ENCODE measurements at places on chromosomes 7 and 10.

DNA sequence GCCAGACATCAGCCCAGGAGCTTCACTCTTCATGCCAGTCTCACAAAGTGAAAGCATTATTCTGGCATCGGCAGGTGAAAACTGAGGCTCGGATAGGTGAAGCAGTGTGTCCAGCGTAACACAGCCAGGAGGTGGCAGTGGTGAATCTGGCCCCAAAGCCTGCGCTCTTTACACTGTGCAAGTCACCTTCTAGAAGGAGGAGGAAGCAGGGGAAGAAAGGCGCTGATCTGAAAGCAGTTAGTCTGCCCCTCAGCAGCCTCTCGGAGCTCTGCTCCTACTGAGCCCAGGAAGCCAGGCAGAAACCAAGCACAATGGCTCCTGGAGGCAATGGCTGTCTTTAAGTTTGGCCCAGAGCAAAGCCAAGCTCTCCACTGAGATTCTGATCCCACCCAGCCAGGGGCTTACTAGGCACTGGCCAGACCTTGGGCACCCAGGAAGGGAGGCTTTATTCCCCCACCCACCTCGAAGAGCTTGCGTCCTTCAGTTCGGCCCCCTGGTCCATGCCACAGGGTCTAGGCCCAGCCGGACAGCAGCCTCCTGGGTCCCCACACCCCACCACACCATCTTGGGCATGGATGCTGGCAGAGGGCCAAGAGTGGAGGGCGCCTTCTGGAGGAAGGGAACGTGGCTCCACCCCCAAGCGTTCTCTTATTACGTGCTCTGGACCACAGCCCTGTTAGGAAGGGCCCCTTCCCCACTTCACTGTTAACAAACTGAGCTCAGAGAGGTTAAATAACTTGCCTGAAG lies 104.5 kb downstream of the GRID1 start:
- DNase-seq: no peak

GRCh38 chr7:32142649-32143048 lies 72.4 kb upstream of the PDE1C start:
- DNase-seq: no peak

DNA sequence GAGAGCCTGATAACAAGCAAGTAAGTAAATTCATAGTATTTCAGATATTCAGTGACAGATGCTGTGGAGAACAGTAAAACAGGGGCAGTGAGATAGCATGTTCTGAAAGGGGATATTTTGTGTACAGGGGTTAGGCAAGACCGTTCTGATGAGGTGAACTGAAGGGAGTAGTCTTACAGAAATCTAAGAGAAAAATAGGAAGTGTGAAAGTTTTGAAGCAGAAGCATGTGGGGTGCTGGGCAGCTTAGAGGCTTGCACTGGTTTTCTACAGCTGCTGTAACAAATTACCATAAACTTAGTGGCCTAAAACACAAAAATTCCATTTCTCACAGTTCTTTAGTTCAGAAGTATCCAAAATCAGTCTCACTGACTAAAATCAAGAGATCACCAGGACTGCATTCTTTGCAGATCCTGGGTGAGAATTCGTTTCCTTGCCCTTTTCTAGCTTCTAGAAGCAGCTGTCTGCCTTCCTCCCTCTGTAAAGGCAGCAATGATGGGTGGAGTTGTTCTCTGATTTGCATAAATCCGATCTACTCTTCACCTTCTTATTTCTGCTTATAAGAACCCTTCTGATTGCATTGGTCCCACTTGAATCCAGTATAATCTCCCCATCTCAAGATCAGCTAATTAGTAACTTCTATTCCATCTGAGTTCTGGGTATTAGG lies 7.5 kb upstream of the KLF14 start:
- no peak for DNase-seq

GRCh38 chr7:99005776-99006175 lies 127.4 kb downstream of the TRRAP start:
- no peak for DNase-seq

GRCh38 chr10:33252794-33253203 lies 81.7 kb downstream of the NRP1 start:
- no peak for DNase-seq

- DNase-seq: no peak
Observed at GRCh38 chr7:117014673-117015133, 61.4 kb downstream of the ST7 start.

DNA sequence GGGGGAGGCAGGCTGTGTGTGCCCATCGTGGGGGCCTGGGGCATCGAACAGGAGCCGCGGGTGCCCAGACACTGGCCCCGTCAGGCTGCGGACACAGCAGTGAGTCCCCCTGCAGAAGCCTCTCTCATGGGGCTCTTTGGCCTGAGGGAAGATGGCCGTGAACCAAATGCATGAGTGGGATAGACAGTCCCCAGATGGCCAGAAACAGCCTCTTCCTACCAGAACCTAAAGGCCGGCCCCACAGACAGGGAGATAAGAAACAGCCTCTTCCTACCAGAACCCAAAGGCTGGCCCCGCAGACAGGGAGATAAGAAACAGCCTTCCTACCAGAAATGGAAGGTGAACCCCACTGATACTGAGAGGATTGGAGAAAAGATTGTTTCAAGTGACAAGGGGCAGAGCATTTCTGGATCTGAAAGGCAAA lies 16.6 kb downstream of the IDI2 start:
- no peak for DNase-seq

DNA sequence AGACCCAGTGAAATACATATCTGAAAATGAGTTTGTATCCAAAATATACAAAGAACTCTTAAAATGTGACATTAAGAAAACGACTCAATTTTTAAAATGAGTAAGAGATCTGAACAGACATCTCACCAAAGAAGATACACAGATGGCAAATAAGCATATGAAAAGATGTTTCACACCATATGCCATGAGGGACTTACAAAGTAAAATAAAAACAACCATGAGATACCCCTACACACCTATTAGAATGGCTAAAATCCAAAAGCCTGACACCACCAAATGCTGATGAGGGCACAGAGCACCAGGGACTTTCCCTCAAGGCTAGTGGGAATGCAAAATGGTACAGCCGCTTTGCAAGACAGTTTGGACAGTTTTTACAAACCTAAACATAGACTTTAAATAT lies 27.9 kb downstream of the GFRA1 start:
- no peak for DNase-seq

DNA sequence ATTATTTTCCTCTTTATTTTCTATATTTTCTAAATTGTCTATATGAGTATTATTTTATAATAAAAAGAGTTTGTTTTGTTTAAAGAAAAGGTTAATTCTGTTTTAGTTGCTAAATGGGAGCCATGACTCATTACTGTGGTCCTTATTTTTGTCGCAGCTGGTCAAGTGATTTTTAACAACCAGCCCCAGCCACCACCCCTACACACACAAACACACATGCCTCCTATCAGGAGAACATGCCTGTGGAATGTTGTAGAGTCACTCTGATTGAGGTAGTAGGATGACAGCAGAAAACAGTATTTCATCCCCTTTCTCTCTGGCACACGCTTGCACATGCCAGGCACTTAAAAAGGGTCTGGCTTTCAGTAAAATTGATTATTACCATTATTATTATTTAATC lies 68.6 kb upstream of the GDF10 start:
- no peak for DNase-seq

DNA sequence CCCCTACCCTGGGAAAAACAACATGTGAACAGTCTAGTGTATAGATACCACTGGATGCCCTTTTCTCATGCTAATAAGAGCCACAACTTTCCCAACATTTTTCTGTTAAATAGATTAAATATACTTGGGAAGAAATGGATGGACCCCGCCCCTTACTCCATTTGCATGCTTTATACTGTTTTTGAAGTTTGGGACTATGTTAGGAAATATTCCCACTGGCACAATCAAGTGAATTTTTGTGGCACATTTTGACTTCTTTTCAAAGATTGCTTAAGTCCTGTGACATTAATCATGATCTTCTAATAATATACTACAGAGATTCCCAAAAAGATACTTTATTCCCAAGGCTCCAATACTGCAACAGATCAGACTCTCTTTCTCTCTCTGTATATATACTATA lies 216.6 kb downstream of the TWIST1 start:
- DNase-seq: no peak

- DNase-seq: no peak
Observed at GRCh38 chr7:131745390-131746248, 189.2 kb upstream of the PODXL start.

DNA sequence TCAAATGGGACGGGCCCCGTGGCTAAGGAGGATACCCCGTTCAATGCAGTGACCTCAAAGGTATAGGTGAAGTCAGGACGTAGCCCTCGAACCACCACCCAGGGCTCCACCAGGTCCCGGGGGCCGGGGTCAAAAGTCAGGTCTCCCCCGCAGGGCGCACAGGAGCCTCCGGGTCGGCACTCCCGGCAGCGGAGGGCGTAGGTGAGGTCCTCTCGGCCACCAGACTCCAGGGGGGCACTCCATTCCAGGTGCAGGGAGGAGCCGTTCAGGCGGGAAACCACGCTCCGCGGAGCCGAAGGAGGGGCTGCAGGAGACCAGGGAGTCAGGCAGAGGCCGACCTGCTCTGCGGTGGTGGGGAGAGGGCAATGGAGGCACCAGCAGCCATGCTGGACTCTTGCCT lies 7.7 kb downstream of the EPHB4 start:
- no peak for DNase-seq

DNA sequence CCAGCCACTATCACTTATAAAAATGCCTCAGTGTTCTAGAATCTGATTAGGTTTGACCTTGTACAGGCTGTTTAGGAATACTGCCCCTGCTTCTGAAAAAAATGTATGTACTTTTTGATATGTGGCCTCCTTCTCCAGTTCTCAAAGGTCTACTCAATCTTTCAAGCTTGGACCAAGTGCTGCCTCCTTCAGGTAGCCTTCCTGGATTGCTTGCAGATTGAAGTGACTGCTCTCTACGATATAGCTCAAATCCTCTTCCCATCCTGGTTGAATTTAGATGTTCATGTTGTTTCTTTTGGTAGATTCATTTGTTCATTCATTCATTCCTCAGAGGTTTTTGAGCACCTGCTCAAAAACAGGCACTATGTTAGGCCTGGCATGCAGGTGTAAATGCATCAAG lies 77.2 kb upstream of the NPTX2 start:
- DNase-seq: no peak

- DNase-seq: no peak
Observed at GRCh38 chr7:68216051-68216450, 1219.4 kb downstream of the TYW1 start.

DNA sequence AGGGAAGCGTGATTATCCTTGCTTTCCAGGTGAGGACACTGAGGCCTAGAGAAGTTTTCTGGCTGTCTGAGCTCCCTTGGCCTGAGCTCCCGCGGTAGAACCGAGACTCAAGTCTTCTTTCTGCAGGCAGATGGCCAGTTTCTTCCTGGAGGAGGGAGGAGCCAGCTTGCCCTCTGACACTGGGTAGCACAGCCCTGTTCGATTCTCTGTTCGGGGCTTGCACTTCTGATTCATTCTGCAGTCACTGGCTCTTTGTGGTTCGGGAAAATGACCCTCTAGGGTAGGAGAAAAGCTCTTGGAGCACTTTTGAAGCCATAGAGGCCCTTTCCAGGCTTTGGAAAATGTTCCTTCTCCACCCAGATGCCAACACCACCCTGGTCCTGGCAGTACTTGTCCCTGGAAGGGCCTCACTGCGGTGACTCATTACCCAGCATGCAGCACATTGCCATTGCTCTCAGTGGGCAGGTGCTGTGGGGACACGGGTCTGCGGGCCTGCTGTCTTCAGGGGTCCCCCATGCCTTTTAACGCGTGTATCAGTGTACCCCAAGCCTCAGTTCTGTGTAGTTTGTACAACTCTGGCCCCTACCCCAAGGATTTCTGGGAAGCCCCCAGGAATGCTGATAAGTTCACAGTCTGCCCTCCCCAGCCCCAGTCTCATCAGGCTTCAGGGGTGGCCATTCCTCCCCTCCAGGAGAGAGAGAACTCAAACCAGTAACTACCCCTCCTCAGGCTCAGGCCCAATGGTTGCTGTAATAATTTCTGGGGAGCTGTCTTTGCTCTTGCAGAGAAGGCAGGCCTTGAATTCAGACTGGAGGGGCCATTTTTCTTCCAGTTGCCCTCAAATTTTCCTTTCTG lies 11.9 kb downstream of the CHST3 start:
- DNase-seq: no peak

GRCh38 chr10:3429676-3430075 lies 257.1 kb upstream of the PITRM1 start:
- no peak for DNase-seq

DNA sequence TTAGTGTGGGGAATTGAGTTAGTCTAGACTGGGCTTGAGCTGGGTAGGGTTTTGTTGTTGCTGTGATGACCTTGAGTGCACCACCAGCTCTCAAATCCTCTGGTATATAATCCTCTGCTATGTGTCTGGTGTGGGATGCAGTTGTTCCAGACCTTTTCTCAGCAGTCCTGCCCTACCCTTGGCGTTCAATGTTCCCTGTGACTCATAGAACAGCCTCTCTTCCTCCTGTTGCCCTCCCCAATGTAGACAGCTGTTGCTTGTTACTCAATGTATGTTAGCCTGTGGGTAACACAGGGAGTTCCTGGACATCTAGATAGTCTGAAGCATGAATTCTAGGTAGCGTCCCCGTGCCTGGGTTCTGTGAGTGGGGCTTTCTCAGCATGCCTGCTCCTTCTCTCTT lies 19.8 kb downstream of the ACBD7 start:
- no peak for DNase-seq

GRCh38 chr10:20257422-20257821 lies 441.2 kb downstream of the PLXDC2 start:
- no peak for DNase-seq

- no peak for DNase-seq
Observed at GRCh38 chr7:151080067-151080521, 515 bp downstream of the FASTK start.

DNA sequence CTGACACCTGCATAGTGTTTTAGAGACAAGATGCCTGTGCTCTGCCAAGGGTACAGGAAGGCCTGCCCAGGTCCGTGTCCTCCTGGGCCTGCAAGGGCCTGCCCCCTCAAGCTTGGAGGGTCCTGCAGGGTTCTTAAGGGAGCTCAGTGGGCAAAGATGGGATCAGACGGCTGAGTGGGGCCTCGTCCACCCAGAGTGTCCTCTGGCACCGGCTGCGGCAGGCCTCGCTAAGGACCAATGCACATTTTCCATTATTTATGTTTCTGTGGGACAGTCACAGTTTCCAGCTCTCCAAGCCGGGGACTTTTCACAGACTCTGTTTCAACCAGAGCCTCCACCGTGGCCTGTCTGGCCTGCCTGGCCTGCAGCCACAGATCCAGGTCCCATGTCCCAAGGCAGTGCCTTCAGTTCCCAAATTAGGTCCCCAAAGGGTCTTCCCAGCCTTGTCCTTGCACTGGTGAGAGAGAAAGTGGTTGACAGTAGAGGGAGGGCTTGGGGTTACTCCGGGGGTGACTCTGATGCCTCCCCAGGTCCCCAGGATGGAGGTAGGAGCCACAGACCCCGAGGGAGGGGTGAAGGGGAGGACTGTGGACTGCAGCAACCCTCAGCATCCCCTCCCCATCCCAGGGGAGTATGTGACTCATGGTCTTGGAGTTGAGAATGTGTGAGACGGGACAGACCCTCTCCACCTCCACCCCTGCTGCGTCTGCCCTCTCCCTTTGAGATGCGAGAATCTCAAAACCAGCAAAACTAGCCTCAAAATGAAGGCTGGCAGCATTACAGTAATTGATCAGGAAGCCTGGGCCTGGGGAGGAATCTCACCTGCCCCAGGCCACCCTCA lies 14.8 kb downstream of the MYL10 start:
- DNase-seq: no peak

- no peak for DNase-seq
Observed at GRCh38 chr7:43119371-43120075, 7.1 kb downstream of the HECW1 start.

Measured in stimulated activated CD8-positive, alpha-beta memory T cell treated with anti-CD3 and anti-CD28 coated beads, Interleukin-4, amount 100 ng/mL, for 4 hours (primary cell).